Caki2 (cell line): ENCODE measurements at places on chromosomes 4 and X.
A peak's percentile ranks its signal among the peaks of the same experiment; 100 is the strongest.

- no peak for DNase-seq
These were observed 41.9 kb upstream of the PDHA2 start for GRCh38 chr4:95798003-95798402.

- DNase-seq, result no peak
These were observed 878.5 kb downstream of the PCDH18 start for GRCh38 chr4:136653640-136654406.

DNA sequence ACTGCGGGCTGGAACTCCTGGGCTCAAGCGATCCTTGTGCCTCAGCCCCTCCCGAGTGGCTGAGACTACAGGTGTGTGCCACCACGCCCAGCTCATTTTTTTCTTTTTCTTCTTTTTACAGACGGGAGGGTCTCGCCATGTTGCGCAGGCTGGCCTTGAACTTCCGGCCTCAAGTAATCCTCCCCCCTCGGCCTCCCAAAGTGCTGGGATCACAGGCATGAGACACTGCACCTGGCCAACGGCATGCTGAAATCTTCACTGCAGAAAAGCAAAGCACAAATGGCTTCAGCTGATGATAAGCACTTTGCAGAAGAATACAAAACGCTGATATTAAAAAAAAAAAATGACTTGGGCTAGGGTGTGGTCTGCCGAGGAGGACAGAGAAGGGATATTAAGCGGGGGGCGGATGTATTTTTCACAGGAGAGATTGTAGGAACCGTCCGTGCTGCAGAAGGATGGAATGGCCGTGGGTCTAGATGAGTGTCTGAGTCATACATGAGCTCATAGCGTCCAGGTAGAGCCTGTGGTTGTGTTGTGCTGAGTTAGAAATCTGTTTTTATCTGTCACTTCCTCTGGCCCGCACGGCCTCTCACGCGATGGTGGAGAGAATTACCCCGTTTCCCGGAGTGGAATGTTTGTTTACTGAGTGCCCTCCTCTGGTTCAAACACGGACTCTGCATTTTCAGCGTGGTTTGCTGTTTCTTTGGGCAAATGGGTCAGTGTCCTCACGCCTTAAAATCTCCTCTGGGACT is 8.5 kb upstream of the AKAP17A start:
- peak; percentile 51 for DNase-seq

DNA sequence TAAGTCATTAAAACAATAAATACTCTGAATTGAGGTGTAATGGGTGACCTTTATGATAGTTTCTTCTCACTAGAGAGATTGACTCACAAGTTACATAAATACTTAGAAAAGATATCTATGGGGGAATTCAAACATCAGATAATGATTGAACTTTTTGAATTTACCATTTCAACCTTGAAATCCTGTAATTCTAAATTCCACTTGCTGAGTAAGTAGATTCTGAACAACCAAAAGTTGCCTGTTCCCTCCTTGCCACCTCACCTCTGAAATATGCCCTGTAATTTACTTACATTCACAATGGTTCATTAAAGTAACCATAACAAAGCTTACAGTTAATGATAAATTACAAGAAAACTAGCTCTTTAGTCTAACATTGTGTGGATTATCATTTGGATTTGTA is 43.3 kb upstream of the SLC39A8 start:
- no peak for DNase-seq

- DNase-seq, result no peak
These were observed 190.2 kb downstream of the DCLK2 start for GRCh38 chr4:150268444-150268843.

DNA sequence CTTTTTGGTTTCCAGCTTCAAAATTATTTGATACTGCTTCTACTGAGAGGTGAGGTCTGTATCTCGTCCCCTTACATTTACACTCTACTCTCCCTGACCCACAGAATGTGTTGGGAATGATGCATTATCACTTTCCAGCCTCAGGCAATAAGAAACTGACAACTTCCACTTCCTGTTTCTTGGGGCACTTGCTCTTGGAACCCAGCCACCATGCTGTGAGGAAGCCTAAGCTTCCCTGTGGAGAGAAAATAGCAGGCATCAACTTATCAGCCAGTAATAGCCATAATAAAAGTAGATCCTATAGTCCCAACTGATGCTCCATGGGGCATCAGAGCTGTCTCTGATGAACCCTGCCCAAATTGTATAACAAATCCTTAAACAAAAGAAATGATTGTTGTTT is 32.6 kb downstream of the RELL1 start:
- DNase-seq, result no peak

GRCh38 chrX:23898412-23898959 is 9.3 kb downstream of the APOO start:
- peak; percentile 79 for DNase-seq

- DNase-seq, result no peak
These were observed 147.9 kb upstream of the FGF13 start for GRCh38 chrX:138859421-138859820.

DNA sequence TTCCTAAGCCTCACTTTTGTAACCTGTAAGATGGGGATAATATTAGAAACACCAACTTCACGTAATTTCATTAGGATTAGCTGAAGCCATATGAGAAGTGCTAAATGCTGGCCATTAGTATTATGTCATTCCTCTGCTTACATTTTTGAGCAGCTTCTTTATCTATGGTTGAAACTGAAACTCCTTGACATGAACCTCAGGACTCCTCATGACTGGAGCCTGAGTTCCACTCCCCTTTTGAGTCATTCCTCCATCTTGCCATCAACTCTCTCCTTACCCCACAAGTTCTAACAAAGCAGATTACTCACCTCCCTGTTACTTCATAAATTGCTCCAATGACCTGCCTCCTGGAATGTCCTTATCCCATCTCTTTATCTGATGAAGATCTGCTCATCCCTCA is 123.2 kb upstream of the KCNIP4 start:
- no peak for DNase-seq

DNA sequence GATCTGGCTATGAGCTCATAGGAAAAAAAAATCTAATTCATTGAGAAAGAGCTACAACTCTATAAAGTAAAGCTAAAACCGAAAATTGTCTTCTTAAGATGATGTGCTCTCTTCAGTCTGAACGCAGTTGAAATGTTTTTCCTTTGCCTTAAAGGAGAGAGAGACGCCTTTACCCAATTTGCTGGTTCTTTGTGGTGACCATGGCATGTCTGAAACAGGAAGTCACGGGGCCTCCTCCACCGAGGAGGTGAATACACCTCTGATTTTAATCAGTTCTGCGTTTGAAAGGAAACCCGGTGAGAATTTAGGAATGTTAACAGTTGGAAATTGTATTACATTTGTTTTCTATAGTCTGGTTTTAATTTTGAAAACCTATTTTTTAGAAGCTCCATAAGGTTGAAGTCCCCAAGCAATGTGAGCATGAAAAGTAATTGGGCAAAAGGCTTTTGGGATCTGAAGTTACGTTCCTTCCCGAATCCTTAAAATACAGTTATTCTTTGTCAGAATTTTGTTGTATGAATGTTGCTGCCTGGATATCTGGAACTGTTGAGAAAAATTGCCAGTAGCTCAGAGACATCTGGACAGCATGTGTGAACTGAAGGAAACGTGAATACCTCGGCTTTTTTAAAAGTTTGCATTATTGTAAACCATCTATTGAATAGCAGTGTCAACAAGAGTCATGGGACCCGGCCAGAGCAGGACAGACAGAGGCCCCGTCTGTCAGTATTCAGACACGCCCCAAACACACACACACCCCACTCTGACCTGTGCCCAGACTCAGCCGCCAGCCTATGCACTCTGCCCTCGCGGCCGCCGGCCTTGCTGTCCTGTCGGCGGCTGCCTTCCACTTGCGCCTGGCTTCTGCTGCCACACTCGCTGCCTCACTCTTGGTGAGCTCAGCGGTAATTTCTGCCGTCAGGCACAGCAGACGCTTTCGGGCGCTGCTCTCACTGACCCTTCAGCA is 9.9 kb downstream of the PIGG start:
- no peak for DNase-seq

DNA sequence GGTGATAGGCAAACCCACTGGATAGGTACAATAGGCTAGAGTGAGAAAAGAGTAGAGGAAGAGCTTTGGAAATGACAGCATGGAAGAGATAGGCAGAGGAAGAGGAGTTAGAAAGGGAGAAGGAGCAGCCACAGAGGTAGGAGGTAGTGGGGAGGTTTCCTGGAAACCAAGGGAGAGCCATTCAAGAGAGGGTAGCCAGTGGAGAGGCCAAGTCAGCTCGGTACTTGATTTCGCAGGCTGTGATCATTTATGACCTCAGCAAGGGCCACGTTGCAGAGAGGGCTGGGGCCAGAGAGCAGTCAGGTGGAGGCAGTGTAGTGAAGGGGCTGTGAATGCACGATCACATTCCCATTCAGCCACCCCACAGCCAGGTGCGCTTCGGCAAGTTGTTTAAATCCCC is 76.0 kb downstream of the TMEM131L start:
- no peak for DNase-seq

GRCh38 chr4:155624478-155624877 is 42.2 kb upstream of the GUCY1A1 start:
- DNase-seq, result peak; percentile 22

GRCh38 chrX:6849716-6850414 is 297.6 kb upstream of the STS start:
- DNase-seq, result no peak

DNA sequence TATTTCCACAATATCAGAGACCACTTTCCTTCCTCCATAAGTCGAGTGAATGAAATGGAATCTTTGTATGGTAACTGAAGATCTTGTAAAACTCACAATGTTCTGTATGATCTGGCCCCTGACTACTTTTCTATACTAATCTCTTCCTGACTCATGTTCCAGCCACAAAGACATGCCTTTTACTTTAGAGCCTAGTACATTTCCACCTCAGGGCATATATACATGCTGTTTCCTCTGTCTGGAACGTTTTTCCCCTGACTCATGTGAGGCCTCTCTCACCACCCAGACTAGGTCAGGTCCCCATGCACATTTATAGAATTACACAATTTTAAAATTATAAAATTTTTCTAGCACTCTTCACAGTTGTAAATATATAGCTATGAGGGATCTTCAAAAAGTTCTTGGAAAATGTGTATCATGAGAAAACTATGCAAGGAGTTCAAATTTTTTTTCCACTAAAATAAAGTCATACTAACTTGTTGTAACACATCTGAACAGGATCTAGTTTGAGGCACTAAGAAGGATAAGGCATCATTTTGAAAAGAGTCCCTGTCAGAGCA is 208.8 kb downstream of the SH2D1A start:
- DNase-seq, result no peak

DNA sequence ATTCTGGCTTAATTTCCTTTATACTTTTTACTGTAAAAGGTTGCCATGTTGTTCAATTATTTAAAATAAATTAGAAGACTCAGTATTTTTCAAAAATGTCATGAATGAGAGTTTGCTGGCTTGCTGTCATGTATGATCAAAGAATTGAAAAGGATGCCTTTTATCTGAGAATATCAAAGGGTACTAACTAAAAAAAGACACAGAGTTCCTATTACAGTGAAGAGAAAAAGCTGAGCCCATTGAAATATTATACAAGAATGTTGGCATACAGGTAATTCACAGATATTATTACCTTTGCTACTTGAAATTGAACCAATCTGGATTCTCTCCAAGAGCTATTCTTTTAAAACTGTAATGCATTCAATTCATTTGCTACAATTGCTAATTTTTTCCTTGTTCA is 200.0 kb downstream of the PPP3CA start:
- no peak for DNase-seq

- no peak for DNase-seq
These were observed 76.0 kb downstream of the ANK2 start for GRCh38 chr4:113125418-113125817.
